ENCODE measurements at places on chromosomes 3 and 15.
A peak's percentile ranks its signal among the peaks of the same experiment; 100 is the strongest.

DNA sequence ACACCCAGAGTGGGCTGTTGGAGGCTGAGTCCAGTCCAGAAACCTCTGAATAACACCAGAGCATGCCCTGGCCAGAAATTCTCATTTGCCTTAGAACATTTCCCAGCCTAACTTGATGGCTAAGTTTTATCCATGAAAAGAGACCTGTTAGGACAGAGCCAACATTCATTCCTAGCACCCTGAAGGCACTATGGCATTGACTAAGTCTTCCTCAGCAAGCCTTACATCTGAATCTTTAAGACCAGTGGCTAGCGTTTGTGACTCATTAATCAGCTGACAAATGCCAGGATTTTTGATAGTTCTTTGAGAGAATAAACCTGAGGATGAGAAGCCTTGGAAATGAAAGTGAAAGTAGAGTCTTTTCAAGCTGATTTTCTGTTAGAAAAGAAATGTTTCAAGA is 1087.1 kb upstream of the ALCAM start:
- no peak for DNase-seq

DNA sequence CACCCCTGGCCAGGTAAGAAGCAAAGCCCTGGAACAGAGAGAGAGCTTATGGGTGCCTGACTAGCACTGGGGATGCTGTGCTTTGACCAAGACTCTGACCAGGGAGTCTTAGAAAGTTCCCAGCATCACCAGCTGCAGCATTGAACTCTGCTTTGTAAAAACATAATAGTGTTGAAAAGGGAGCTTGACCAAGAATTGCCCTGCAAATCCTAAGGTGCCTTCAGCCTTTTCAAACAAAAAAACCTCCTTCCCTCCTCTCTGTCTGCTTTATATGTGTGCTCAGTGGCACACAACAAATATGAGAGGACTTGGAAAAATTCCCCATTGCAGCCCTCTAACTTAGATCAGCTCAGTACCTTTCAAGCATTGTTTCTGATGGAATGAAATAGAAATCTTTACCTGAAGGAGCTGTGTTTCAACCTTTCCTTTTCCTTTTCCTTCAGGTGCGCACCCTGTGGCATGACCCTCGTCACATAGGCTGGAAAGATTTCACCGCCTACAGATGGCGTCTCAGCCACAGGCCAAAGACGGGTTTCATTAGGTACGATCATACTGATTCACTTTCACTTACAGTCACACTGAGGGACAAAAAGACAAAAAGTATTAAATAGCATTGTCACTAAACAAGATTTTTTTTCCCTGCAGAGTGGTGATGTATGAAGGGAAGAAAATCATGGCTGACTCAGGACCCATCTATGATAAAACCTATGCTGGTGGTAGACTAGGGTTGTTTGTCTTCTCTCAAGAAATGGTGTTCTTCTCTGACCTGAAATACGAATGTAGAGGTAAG is 13.0 kb downstream of the THBS1 start:
- DNase-seq: no peak

- peak; percentile 23 for DNase-seq
These were observed 35.7 kb downstream of the NGRN start for GRCh38 chr15:90300988-90301706.

DNA sequence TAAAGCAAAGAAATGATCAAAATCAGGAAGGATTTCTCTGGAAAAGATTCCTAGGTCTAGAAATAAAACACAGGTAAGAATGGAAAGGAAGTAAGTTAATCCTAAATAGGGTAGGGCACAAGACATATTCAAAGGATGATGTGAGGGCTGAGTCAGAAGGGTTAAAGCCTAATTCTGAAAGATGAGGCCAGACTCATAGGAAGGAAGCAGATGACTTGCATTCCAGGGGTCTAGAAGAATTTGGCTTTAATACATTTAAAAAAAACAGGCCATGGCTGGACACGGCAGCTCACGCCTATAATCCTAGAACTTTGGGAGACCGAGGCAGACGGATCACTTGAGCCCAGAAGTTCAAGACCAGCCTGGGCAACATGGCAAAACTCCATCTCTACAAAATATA is 3.2 kb downstream of the SSR3 start:
- DNase-seq: no peak

DNA sequence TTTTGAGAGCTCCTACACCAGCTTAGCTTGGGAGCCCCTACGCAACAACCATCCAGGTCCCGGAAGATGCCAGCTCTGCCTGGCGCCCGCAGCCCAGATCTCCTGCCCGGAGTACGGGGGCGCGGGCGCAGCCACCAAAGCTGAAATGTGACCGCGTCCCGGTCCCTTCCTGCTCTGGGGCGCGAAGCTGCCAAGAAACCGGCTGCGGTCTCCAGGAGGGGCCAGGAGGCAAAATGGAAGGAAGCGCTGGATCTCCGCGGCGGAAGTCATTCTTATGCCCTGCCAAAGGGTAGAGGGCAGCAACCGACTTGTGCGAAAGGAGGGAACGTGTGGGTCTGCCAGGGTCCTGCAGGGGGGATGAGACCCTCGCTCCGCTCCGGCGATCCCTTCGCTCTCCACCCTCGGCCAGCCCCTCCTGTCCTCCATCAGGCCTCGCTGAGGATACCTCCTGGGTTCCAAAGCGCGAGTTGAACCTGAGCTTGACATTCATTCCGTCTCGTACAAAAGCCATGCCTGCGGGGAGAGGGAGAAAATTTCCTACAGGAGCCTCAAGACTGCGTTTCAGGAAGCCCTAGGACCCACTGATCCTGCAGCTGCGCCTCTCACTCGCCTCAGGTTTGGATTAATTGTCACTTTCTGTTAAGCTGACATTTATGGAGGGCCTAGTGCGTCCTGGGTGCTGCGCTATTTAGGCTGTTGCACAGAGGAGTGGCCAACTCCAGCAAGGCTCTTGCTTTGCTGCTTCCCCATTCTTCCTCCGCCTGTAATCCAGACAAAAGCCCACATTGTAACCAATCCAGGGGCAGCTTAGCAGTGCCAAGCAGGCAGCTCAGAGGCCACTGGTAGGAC is 98.3 kb upstream of the VGLL3 start:
- no peak for DNase-seq

- DNase-seq: peak; percentile 27
These were observed at the start of gene ACTRT3 for GRCh38 chr3:169769287-169770181. ACTRT3 (minus strand) TSS chr3:169769561; CDS start chr3:169769520, 41 bp downstream.

- DNase-seq: no peak
These were observed 1.2 kb downstream of the MLF1 start for GRCh38 chr3:158571969-158572765.

DNA sequence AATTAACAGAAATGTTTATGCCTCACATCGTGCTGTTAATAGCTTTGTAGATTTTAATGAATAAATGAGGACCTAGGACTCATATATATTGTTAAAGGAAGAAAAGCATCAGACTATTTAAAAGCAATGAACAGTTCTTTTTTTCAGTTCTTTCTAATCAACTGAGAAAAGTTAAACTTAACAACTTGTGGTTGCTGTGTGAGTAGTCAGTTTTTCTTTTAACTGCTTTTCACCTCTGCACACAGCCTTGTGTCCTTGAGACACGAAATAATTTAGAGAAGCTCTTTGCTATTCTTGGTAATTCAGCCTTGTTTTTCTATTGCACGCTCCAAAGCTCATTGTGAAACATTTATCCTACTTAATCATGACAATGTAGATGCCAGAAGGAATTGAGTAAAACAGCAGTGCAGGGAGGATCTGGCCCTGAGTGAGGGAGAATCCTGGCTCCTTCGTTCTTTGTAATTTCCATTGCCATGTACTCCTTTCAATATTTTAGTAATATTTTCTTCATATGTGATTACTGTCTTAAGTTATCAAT is 499.0 kb downstream of the PYDC2 start:
- DNase-seq: no peak

DNA sequence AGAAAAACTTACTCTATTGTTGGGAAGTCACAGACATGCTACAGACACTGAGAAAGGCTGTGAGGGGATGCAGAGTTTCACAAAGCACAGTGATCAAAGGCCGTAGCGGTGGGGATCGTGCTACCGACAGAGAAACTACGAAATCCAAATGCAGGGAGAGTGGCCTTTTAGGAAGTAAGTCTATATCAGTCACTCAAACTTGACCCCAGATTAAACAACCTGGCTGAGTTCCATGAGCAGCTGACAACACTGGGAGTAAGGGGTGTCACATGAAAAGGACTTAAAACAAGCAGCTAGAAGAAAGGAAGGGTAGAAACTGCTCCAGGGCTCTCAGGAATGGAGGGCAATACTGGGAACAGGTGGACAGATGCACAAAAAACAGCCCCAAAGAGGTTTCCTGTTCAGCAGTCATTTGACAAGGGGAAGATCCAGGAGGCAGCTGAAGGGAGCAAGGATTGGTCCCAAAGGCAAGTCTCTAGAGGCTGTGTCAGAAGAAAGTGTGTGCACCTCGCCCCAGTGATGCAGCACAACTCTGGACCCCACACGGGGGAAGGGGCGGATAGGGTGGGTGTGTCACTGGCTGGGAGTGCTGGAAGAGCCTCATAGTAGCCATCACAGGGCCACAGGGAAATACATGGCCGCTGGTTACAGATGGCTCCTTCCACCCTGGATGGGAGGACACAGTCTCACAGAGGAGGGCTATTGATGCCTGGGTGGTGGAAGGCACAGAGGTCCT is 20.3 kb upstream of the HDAC11 start:
- DNase-seq: no peak

DNA sequence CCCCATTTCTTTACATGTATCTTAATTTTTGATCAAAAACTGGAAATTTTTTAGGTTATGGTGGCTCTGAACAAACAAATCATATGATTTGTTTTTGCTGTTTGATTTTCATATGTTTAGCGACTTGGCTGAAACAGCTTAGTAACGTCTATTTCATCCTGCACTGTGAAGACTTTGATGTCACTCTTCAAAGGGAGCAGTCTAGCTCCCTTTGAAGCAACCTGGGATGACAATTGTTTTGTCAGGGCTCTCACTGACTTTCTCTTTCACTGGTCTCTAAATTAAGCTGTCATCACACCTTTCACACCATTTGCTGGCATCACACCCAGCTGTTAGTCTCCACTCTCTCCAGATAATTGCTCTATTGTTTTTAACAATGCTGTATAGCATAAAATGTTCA is 896.9 kb downstream of the IGSF11 start:
- no peak for DNase-seq

DNA sequence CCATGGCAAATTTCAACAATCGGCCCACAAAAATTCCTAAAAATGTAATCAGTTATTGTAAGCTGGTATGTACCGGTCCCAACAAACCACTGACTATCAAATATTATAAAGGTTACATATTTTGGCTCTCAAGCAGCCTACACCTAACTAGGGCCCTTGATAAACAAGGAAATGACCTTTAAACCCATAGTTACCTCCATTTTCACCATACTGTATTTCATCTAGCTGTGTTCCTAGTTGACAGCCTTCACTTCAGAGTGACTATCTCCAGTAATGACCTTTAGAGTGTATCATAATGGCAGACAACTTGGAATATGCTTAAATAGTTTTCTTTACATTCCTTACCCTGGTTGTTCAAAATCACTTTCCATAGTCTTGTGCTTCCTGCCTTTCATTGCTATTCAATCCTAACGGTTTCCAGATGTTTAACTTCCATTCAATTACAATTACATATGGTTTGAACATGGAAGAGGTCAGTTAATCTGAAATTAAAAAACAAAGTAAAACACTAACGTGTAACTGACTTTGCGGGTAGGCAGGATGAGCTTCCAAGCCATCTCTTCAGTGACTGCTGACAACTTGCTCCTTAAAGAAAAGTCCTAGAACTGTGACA is 111.9 kb upstream of the TSC22D2 start:
- DNase-seq: no peak

GRCh38 chr3:73332558-73332957 is 271.1 kb downstream of the EBLN2 start:
- no peak for DNase-seq

DNA sequence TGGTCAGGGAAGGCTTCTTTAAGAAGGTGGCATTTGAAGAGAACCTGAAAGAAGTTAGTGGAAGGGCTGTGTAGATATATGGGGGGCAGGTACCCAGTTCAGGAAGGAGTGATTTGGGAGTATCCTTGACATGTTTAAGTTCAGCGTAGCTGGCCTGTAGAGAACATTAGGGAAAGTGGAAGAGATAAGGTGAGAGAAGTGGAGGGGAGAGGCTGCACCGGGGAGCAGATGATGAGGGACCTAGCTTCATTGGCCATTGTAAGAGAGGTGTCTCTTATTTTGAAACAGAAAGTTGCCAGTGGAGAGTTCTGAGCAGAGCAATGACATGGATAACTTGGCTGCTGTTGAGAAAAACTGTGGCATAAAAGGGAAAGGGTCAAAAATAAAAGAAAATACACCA is 44.6 kb upstream of the MME start:
- DNase-seq: no peak

- no peak for DNase-seq
These were observed 1032.4 kb downstream of the MCTP2 start for GRCh38 chr15:95263751-95264150.

GRCh38 chr15:100614336-100614735 is 11.9 kb downstream of the ASB7 start:
- DNase-seq: no peak

GRCh38 chr3:24377218-24377993 is 117.2 kb downstream of the THRB start:
- no peak for DNase-seq

DNA sequence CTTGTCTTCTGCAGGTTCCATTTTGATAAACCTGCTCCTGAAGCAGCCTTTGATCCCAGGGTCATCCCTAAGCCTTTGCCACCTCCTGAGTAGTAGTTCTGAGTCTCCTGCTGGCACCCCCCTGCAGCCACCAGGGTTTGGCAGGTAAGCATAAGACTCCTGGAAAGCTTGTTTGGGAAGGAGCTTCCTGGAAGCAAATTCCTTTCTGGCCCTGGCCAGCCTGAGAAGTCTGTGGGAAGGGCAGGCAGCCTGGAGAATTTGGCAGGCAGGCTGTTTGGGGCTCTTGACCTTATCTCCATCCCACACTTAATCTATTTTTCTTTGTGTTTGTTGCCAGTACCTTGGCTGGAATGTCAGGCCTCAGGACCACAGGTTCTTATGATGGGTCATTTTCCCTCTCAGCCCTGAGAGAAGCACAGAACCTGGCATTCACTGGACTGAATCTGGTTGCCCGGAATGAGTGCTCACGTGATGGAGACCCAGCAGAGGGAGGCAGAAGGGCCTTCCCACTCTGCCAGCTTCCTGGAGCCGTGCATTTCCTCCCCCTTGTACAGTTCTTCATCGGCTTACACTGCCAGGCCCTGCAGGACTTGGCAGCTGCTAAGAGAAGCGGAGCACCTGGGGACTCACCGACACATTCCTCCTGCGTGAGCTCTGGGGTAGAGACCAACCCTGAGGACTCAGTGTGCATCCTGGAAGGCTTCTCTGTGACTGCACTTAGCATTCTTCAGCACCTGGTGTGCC is 13.4 kb downstream of the ATRIP start:
- DNase-seq: no peak

GRCh38 chr15:71781179-71781964 is 29.0 kb upstream of the NR2E3 start:
- DNase-seq: no peak

GRCh38 chr15:92674347-92674746 is 18.8 kb upstream of the FAM174B start:
- DNase-seq: no peak
